Fibroblast of skin of right quadriceps (primary cell): ENCODE measurements at places on chromosomes 12 and 14.

- DNase-seq, result no peak
Observed at GRCh38 chr12:26918321-26919215, 19.2 kb downstream of the INTS13 start.

DNA sequence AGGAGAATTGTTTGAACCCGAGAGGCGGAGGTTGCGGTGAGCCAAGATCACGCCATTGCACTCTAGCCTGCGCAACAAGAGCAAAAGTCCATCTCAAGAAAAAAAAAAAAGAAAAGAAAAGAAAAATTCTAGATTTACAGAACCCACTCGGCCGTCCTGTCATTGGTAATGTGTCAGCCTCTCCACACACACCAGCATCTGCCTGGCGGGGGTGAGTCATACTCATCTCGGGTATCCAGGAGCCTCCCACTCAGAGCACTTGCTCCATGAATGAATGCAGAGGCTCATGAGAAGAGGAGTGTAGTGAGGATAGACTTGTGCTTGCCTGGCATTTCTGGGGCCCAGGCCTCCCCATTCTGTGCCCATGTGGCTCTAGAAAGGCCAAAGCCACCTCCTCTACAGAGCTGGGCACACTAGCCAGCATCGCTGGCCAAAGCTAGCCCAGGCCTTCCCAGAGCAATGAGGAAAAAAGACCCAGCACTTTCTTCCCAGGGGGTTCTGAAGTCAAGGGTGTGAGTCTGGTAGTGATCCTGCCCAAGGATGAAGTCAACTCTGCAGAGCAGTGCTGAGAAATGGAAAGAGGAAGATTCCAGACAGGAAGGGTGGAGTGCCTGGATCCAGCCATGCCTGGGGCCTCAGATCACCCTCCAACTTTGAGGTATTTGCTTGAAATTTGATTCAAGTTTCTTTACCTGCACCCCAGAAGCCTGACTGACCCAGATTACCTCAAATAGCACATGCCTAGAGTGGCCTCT is 31.2 kb upstream of the KLC1 start:
- peak; percentile 80 for DNase-seq

DNA sequence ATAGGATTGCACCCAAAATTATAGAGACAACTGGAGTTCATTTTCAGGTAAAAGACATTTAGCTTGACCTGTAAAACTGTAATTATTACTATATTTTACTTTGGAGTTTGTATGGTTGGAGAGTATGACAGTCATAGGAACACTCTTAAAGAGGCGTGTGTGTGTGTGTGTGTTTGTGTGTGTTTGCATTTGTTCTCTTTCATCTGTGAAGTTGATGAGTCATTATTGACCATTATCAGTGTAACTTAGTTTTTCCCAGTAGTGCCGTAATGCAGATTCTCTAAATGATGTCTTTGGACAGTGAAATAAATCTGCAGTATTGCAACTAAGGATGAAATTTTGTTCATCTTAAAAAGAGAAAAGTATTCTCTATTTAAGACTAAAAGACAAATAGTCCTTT is 13.0 kb downstream of the WASHC4 start:
- DNase-seq, result no peak

DNA sequence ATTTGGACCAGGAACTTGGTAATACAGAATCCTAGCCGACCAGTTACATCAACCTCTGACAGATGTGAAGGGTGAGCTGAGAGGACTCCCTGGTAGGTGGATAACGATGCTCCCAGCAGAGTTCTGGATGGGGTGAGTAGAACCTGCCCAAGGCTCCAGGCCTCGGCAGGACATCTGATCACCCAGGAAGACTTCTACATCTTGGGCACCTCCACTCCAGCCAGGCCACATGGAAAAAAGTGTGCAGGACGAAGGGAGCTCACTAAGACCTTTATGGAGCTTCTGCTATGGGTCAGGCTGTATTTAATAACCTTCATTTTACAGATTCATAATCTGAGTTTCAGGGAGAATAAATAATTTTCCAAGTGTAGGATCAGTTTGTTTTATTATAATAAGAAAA is 1028.7 kb downstream of the BCL11B start:
- no peak for DNase-seq

- DNase-seq, result peak; percentile 73
Observed at GRCh38 chr12:95653771-95654546, 102.7 kb upstream of the USP44 start.

GRCh38 chr12:115811045-115811444 is 466.4 kb downstream of the MED13L start:
- DNase-seq, result no peak

DNA sequence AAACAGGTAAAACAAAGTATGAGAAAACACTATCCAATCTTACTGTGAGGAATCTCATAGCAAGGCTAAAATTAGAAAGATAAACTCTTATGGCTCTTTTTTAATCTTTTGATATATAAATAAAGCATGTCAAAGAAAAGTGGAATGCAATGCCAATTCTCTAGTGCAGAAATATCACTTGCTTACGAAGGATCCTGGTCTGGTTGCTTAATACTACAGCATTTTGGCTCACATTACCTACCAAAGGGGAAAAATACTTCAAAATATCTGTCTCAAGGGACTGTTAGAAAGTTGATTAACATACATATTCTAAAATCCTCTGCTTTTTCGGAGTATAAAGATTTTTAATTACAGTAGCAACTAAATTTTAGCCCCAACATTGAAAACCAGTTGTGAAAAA is 21.4 kb downstream of the AREL1 start:
- no peak for DNase-seq

GRCh38 chr14:101839236-101839635 is 77.7 kb downstream of the PPP2R5C start:
- no peak for DNase-seq

DNA sequence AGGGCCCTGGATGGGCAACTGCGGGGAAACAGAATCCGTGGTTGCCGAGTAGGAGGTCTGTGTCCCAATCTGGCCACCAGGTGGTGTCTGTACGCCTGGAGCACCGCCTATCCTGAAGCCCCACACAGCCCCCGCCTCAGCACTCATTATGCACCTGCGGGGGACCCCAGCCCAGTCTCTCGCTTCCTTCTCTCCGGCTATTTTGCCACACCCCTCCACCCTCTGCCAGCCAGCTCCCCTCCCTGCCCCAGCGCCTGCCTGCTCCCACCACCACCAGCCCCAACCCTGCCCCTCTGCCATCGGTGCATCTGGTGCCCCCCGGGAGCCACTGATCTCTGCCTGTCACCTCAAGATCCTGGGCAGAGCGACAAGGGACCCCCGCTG is 2.2 kb upstream of the NXPH4 start:
- DNase-seq, result peak; percentile 58

DNA sequence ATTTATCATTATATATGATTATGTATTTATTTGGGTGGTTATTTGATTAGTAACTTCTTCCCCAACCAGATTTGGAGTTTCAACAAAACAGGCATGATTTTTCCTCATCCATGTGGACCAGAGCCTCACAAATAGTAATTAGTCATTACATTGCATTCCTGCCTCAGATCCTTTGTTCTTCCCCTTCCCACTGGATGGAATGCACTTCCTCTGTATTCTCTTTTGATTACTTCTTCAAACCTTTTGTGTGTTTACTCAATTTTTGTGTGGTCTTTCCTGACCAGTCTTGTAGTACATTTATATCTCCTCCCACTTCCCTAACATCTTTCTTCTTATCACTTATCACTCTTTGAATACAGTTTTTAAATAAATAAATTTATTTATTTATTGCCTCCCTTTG is 15.5 kb downstream of the SYT1 start:
- DNase-seq, result no peak
